ENCODE measurements at places on chromosomes 4 and X. TPM values are rescaled to one million over a fixed set of nuclear protein-coding genes. Genes with fewer than 3 reads are reported as not detected.

PNCK gene
- total RNA-seq, result 1.4 TPM

GRCh38 chr4:38523054-38523453, 140.9 kb upstream of the KLF3 start:
- no peaks in the 10 kb centered on the region for H3K4me1 ChIP-seq
- no peak overlapping the region for H3K4me3 ChIP-seq
- H3K27me3 ChIP-seq, result no peaks in the 10 kb centered on the region
- DNase-seq, result no peak
- H3K36me3 ChIP-seq, result no peaks in the 10 kb centered on the region

DNA sequence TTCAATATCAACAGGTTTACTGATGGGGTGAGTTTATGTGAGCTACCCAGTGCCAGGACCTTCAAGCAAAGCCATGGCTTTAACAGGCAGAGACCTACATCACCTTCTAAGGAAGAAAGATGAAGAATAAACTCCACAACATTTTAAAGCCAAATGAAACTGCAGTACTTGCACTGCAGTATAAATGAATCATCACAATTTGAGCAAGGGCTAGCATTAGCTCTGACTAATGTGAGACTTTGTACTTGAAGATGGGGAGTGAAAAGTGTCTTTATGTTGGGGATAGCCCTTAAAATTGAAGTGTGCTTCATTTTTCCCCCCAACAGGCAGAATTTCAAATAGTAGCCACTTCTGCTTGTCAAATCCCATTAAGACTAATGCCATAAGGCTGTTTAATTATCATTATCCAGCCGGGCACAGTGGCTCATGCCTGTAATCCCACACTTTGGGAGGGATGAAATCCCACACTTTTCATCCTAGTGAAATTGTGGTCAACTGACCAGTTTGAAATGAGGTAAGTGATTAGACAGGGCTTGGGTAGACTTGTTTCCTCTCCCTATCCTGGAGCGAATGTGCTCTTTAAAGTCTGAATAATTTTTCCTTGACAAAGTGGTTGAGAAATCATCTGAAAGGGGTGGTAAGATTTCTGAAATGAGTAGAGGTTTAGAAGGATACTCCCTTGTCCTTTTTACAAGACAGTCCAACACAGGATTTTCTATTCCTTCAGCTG, 27.2 kb upstream of the GPR34 start:
- no peak for DNase-seq
- no peak overlapping the region for H3K4me3 ChIP-seq
- H3K27me3 ChIP-seq, result no peaks in the 10 kb centered on the region
- peaks cover 31% of the 10 kb centered on the region for H3K4me1 ChIP-seq

DNA sequence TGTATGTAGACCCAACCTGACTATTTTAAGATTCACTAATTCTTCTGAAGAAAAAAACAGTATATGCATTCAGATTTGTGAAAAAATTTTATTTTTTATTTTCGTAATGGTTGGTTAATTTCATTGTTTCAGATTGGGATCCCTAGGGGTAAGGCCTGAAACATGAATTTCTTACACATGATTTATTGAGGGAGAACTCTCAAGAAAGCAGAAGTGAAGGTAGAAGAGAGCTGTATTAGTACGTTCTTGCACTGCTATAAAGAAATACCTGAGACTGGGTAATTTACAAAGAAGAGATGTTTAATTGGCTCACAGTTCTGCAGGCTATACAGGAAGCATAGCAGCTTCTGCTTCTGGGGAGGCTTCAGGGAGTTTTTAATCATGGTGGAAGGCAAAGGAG, 611.9 kb upstream of the TECRL start:
- H3K4me1 ChIP-seq, result no peaks in the 10 kb centered on the region
- H3K4me3 ChIP-seq, result no peak overlapping the region
- H3K27me3 ChIP-seq, result no peaks in the 10 kb centered on the region
- DNase-seq, result no peak

GRCh38 chrX:71095981-71096759, 519 bp downstream of the FOXO4 start:
- H3K27ac ChIP-seq, result peak overlapping the region; percentile 49
- peaks cover 4% of the 10 kb centered on the region for H3K4me1 ChIP-seq
- DNase-seq, result no peak
- peak overlapping the region; percentile 55 for H3K4me3 ChIP-seq
- H3K27me3 ChIP-seq, result no peaks in the 10 kb centered on the region

- no peaks in the 10 kb centered on the region for H3K36me3 ChIP-seq
- H3K4me3 ChIP-seq, result no peak overlapping the region
Observed at GRCh38 chr4:104385713-104386112, 109.0 kb downstream of the CXXC4 start.

- no peak for DNase-seq
- H3K4me1 ChIP-seq, result no peaks in the 10 kb centered on the region
- H3K4me3 ChIP-seq, result no peak overlapping the region
Observed at GRCh38 chrX:39212456-39212855, 411.2 kb downstream of the MID1IP1 start.

GLRA2 gene
- total RNA-seq, result not detected

MSANTD1 gene
- not detected for total RNA-seq

MAGEA6 gene
- not detected for total RNA-seq

DNA sequence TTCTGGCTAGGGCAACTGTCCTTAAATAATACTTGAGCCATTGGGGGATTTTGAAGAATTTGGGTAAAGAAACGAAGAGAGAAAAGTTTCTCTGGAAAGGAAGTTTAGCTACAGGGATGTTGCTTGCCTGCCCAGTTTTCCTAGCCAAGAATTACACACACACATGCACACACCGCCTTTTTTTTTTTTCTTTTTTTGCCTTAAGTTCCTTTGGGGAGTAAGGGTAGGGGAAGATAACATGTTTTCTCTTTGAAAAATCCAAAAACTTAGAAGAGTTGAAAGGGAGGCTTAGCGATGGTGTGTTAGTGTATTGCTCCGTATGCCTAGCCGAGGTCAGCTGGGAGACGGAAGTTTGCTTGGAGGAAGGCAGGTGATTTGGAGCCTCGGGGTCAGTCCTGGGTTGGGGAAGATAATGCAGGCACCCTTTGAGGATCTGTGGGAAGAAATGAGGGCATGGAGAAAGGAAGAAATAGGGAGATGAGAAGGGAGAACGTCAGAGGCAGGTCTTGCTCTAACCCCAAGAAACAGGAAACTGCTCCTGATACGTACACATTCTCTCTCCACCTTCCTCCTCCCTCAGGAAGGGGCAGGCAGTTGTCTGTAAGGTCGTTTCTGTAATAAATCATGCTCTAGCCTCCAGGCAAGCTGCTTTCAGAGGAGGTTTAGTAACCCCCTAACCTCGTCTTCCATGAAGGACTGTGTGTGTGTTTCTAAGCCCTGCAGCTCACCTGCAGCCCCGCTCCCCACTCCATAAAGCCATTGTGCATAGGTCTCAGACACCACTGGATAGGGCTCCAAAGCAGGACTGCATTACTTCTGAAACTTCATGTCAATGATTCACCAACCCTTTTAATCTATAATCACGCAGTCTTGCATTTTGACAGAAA, 10.5 kb downstream of the KLF3 start:
- peak overlapping the region; percentile 15 for H3K4me3 ChIP-seq
- H3K4me1 ChIP-seq, result peaks cover 76% of the 10 kb centered on the region
- peak overlapping the region; percentile 99 for H3K27ac ChIP-seq

- no peak for DNase-seq
- no peaks in the 10 kb centered on the region for H3K36me3 ChIP-seq
- H3K4me1 ChIP-seq, result no peaks in the 10 kb centered on the region
- H3K27me3 ChIP-seq, result no peaks in the 10 kb centered on the region
Observed at GRCh38 chrX:17226736-17227135, 148.3 kb upstream of the NHS start.

- no peak overlapping the region for H3K4me3 ChIP-seq
- peaks cover 6% of the 10 kb centered on the region for H3K4me1 ChIP-seq
- H3K27ac ChIP-seq, result no peak overlapping the region
- no peaks in the 10 kb centered on the region for H3K27me3 ChIP-seq
- no peaks in the 10 kb centered on the region for H3K36me3 ChIP-seq
- DNase-seq, result no peak
Observed at GRCh38 chrX:149570668-149571067, 16.6 kb downstream of the MAGEA9B start.

SYNPO2 gene
- 178 TPM for total RNA-seq

DNA sequence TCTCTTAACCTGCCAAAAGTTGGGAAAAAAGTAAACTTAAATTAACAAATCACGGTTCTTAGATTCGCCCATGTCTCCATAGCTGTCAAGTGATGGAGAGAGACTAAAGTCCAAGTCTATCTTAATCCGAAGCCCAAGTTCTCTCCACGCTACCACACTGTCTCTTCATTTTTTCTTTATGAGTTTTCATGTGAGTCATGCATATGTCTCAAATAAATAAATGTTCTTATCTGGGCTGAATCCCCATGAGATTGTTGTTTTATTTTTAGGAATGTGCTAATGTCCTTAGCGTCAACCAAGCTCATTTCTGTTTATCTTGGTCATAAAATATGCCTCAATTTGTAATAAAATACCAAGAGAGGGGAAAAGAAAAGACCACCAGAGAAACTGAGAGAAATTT, 169.3 kb downstream of the RCHY1 start:
- no peak overlapping the region for H3K4me3 ChIP-seq
- no peak for DNase-seq
- no peaks in the 10 kb centered on the region for H3K4me1 ChIP-seq
- H3K36me3 ChIP-seq, result no peaks in the 10 kb centered on the region
- H3K27ac ChIP-seq, result peak overlapping the region; percentile 35

HAND2 gene
- total RNA-seq, result 6.0 TPM

DNA sequence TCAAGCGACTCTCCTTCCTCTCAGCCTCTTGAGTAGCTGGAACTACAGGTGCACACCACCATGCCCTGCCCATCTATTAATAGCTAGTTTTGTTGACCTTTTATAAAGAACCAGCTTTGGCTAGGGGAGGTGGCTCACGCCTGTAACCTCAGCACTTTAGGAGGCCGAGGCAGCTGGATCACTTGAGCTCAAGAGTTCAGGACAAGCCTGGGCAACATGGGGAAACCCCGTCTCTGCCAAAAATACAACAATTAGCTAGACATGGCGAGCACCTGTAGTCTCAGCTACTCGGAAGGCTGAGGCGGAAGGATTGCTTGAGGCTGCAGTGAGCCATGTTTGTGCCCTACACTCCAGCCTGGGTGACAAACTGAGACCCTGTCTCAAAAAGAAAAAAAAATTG, 2.7 kb downstream of the TKTL1 start:
- no peaks in the 10 kb centered on the region for H3K27me3 ChIP-seq
- no peak for DNase-seq
- H3K36me3 ChIP-seq, result no peaks in the 10 kb centered on the region
- no peak overlapping the region for H3K4me3 ChIP-seq
- no peaks in the 10 kb centered on the region for H3K4me1 ChIP-seq
